ENCODE measurements at places on chromosomes 11 and 22.

- DNase-seq: no peak
Measured at GRCh38 chr22:32617903-32618302, 143.3 kb downstream of the FBXO7 start.

GRCh38 chr22:24554313-24555164 is at the start of gene GUCD1:
TSS of gene GUCD1 (minus strand) at chr22:24555138. CDS start at chr22:24554991, 147 bp downstream.
- no peak for DNase-seq

GRCh38 chr11:102920118-102920684 is 35.3 kb downstream of the MMP13 start:
- no peak for DNase-seq

GRCh38 chr22:31148953-31149627 is 8.8 kb upstream of the PLA2G3 start:
- DNase-seq: peak; percentile 43

DNA sequence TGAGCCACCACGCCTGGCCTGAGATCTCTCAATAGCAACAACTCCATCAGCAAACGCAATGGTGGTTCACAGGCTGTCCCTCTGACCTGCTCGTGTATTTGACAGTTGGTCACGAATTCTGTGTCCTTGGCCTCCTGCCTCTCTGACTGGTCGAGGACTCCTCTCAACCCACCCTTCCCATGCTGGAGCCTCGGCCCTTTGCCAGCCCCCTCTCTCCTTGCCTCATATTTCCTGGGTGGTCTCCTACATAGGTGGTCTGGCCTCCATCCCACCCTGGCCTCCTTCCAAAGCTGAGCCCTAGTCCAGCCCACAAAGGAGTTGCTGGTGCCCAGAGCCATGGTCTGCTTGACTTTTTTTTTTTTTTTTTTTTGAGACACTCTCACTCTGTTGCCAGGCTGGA is 11.4 kb upstream of the A4GALT start:
- DNase-seq: no peak

Data from right renal pelvis (tissue), 4 donors.